ENCODE measurements at places on chromosomes 5 and 9.

- no peak for DNase-seq
Observed at GRCh38 chr9:97726716-97727115, 29.6 kb upstream of the XPA start.

GRCh38 chr5:126477294-126478117, 54.3 kb downstream of the GRAMD2B start:
- no peak for DNase-seq

DNA sequence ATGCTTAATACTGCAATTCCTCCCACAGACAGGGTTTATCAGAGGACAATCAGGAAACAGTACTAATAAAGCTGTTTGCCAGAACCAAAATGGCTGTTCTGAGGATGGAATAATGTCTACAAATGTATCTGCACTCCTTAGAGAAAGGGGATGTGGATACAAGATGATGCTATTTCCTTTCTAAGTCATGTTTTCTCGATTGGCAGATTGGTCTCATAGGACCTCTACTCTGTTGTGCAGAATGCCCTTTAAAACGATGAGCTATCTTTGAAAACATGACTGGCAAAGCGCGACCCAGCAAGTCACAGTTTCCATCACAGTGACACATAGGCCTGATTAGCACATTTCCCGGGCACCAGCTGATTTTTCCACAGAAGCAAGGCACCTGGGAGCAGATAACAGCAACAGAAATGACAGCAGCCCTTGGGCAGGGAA, 54.0 kb downstream of the AOPEP start:
- DNase-seq = no peak

GRCh38 chr5:173035904-173036707, 20.0 kb upstream of the CREBRF start:
- no peak for DNase-seq

DNA sequence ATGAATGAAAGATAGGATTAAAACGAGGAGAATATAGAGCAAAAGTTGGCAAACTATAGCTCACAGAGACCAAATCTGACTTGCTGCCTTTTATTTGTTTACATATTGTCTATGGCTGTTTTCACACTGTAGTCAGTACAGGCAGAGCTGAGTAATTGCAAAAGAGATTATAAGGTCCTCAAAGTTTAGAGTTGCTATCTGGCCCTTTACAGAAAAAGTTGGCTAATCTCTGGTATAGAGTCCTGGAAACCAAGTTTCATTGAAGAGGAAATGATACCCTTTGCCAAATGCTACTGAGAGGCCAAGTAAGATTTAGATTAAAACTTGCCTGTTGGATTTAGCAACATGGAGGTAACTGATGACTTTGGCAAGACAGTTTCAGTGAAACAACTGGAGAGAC, 36.0 kb downstream of the LYRM7 start:
- DNase-seq = no peak

DNA sequence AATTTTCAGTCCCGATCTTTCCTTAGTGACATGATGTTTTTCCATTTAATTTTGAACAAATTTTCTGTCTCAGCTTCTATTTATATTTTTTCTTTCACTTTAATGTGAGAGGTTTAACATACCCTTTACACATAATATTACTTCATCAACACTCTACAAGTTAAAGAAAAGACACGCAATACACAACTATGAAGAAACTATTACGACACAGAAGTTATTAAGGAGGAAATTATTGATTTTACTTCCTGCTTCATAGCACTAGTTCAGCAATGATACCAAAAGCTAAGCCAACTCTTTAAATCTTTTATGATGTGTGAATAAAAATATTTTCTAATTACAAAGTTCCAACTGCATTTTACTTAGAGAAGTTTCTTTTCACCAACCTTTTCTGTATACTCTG, 432.3 kb upstream of the DAB2 start:
- no peak for DNase-seq

- DNase-seq = no peak
Observed at GRCh38 chr5:34474573-34475021, 181.5 kb upstream of the RAI14 start.

GRCh38 chr9:91863469-91863868, 86.6 kb downstream of the ROR2 start:
- DNase-seq = no peak

DNA sequence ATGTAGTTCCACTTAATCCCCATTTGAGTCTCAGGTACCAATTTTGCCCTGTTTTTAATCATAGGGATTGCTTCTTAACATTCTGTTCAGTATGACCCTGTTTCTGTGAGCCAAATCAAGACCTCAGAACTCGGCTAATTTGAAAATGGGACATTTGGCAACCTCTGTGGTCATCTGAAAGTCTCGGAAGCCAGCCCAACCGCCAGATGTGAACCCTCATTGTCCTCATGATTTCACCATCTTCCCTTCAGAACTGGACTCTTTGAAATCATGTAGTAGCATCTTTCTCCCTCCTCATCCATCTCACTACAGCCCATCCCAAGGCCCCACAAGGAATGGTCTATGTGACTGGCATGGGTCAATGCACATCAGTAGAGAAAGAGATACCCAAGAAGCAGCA, 88.9 kb downstream of the S1PR3 start:
- no peak for DNase-seq

DNA sequence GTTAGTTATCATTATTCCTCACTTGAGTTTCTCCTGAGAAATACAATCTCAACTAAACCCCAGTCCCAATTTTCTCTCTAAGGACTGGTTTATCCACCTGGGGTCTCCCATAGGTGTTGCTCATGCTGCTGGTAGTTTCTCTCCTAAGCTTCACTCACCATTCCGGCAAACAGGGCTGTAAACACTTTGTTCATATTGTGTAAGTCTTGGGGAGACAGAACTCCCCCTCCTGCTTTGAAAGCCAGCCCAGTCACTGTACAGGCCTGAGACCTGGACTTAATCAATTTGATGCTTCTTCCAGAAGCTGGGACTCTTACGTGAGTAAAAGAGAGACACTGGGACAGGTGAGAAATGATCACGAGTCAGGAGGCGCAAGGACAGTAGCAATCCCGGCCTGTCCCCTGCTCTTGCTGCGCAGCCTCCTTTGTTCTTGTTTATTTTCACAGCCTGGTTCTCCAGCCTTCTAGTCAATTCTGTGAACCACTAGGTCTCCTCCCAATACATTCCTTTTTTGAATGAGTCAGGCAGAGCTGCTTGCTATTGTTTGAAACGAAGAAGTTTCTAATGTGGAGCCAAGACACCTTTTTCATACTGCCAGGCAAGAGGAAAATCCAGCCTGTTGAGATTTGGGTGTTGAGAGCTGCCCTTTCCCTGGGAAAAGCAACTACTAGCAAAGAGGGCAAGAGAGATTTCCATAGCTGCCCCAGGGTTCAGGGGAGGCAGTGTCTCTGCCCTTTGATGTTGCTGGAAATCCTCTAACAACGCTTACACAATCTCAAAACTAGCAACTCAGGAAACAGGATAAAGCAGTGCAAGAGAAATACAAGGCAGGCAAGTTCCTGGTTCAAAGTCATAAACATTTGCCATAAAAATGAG, 9.2 kb upstream of the SHROOM1 start:
- DNase-seq = no peak

- no peak for DNase-seq
Observed at GRCh38 chr9:105391288-105391687, 56.5 kb upstream of the FSD1L start.

GRCh38 chr9:69030851-69031645, 4.5 kb upstream of the FXN start:
- no peak for DNase-seq

DNA sequence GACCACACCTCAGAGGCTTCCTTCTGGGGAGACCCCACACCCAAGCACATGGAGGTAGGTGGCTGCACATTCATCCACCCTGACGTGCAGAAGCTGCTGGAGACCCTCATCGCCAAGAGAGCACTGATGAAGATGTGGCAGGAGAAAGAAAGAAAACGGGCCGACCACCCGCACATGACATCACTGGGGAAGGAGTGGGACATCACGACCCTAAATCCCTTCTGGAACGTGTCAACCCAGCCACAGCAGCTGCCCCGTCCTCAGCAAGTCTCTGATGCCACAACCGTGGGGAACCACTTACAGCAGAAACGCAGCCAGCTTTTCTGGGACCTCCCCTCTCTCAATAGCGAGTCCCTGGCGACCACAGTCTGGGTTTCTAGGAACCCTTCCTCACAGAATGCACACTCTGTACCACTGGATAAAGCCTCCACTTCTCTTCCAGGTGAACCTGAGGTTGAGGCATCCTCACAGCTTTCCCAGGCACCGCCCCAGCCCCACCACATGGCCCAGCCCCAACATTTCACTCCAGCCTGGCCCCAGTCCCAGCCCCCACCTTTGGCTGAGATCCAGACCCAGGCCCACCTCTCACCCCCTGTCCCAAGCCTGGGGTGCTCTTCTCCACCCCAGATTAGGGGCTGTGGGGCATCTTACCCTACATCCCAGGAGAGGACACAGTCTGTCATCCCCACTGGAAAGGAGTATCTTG, 3.0 kb downstream of the SPATA31E1 start:
- DNase-seq = no peak

- no peak for DNase-seq
Observed at GRCh38 chr5:71740015-71740753, 21.1 kb downstream of the CARTPT start.

- DNase-seq = no peak
Observed at GRCh38 chr9:104871961-104872527, 55.9 kb downstream of the ABCA1 start.

GRCh38 chr9:88110026-88110425, 28.2 kb downstream of the SPATA31C2 start:
- no peak for DNase-seq

DNA sequence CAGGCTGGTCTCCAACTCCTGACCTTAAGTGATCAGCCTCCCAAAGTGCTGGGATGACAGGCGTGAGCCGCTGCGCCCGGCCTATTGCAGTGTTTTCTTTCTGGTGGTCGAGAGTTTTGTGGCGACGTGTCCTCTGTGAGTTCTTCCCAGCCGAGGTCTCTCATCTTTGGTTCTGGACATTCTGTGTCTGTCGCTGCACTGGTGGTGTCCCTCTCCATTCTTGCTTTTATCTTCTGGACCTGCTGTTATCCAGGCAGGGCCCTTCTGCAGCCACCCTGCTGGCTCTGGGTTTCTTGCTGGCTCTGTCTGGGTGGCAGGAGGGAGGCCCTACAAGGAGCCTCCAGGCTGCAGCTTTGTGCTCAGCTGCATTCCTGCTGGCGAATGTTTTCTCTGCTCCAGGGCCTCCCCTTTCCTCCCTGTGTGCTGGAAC, 49.1 kb upstream of the EXOC3 start:
- no peak for DNase-seq

DNA sequence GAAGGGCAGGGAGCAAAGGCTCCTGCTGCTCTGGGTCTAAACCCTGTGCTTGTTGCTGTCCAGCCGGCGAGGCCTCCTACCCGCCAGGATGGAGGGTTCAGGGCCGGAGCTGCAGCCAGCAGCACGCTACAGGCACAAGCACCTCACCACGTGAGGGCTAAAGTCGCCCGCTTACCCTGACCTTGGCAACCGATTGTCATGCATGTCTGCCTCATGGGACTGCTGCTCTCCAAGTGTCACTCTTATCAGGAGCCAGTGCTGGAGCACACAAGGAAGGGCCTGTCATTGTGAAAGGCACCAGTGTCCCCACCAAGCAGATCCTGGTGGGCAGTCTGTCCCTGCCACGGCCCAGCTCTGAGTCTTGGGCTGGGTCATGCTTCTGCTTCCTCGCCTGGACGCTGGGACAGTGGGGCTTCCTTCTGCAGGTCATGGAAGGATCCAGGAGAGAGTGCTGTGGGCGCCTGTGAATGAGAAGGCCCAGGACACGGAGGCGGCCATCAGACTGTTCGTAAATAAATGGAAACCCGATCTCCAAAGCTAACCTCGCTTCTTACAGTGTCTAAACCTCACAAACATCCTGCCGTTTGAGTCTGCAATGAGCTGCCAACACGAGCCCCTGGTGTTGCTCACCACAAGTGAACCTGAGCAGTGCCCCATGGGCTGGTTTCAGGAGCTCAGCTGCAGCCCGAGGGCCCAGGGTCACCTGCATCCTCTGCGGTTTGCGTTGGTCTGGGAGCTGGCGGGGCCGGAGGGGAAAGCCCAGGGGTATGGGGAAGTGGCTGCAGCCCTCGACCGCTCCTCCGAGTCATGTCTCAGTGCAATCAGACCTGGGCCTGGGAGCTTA, 58.2 kb upstream of the RXRA start:
- DNase-seq = no peak

DNA sequence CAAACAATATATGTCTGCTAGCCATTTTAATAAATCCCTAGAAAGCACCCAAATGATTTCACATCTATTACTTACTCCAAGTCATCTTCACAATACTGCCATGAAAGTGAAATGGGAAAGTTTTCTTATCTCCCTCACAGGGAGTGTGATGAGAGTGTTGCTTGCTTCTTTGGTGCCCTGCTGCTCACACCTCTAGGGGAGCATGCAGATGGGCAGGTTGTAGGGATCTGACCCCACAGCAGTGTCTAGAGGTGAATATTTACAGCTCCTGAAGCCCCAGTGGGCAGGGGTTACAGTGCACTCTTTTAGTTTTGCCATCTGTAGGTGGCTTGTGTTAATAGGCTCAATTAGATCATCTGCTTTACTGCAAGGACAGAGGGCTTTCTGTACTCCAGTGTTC, 173.2 kb downstream of the GABRG2 start:
- no peak for DNase-seq

Data from stimulated activated CD8-positive, alpha-beta memory T cell treated with anti-CD3 and anti-CD28 coated beads, Interleukin-2, amount 100 ng/mL, for 1 hour (primary cell).